ENCODE measurements at places on chromosomes 5 and 9.

DNA sequence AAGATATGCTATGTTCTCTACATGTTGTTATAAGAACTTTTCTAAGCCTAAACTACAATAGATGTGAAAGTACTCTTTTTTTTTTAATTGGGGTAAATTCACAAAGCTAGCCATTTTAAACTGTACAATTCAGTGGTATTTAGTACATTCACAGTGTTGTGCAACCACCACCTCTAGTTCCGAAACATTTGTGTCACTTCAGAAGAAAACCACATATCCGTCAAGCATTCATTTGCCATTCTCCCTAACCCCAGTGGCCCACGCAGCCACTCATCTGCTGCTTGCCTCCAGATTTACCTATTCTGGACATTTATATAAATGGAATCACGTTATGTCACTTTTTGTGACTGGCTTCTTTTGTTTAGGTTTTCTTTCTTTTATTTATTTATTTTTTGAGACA is 43.1 kb downstream of the SPTAN1 start:
- H3K27ac ChIP-seq, result no peak overlapping the region
- no peak overlapping the region for H3K4me3 ChIP-seq
- no peaks in the 10 kb centered on the region for H3K27me3 ChIP-seq

DNA sequence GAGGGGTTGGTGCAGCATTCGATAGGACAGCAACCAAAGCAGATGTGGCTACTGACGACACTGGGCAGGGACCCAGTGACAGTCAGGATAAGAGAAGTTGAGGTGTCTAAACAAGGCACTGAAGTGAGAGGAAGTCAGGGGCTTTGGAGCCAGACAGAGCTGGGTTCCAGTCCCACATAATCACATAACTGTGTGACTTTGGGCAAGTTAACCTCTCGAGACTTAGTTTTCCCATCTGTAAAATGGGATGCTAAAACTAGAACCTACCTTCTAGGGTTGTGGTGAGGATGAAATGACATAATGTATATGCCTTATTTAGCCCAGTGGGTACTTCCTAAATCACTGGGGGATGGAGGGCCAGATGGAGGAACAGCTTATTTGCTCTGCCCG is 3.1 kb downstream of the ANGPTL2 start:
- peaks cover 28% of the 10 kb centered on the region for H3K4me1 ChIP-seq
- no peak for DNase-seq
- no peak overlapping the region for H3K27ac ChIP-seq
- H3K36me3 ChIP-seq, result peaks cover 15% of the 10 kb centered on the region
- peaks cover 6% of the 10 kb centered on the region for H3K27me3 ChIP-seq

GRCh38 chr5:109929376-109929775 is 239.6 kb downstream of the MAN2A1 start:
- no peak for DNase-seq
- no peak overlapping the region for H3K27ac ChIP-seq
- H3K27me3 ChIP-seq, result peaks cover 11% of the 10 kb centered on the region
- H3K4me3 ChIP-seq, result no peak overlapping the region
- H3K4me1 ChIP-seq, result peaks cover 3% of the 10 kb centered on the region

DNA sequence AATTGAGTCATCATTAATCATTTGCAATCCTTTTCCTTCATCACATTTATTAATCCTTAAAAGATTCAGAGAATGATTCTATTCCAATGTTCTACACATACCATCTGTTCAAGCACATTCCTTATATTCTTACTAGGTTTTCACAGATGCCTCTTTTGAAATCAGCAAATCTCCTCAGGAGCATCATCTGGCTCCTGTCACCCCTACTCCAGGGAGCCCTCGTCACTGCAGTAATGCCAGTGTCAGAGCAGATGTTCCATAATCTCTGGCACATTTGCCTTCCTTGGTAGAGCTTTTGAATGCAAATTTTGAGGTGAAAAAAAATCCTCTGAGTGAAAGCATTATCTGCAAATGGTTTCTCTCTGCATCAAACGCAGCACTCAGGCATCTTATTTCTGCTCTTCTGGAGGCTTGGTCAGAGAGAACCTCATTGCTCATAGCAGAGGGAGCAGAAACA is 7.6 kb upstream of the KCNV2 start:
- H3K27ac ChIP-seq, result no peak overlapping the region
- DNase-seq, result no peak
- no peak overlapping the region for H3K4me3 ChIP-seq
- H3K4me1 ChIP-seq, result peaks cover 3% of the 10 kb centered on the region

GRCh38 chr5:174197929-174198328 is 152.4 kb downstream of the NSG2 start:
- DNase-seq, result no peak
- H3K36me3 ChIP-seq, result no peaks in the 10 kb centered on the region
- H3K4me3 ChIP-seq, result no peak overlapping the region
- H3K27ac ChIP-seq, result no peak overlapping the region
- no peaks in the 10 kb centered on the region for H3K27me3 ChIP-seq

Measured in memory B cell (primary cell).